Fibroblast of skin of scalp (primary cell): ENCODE measurements at places on chromosomes 2 and 18.
A peak's percentile ranks its signal among the peaks of the same experiment; 100 is the strongest.

DNA sequence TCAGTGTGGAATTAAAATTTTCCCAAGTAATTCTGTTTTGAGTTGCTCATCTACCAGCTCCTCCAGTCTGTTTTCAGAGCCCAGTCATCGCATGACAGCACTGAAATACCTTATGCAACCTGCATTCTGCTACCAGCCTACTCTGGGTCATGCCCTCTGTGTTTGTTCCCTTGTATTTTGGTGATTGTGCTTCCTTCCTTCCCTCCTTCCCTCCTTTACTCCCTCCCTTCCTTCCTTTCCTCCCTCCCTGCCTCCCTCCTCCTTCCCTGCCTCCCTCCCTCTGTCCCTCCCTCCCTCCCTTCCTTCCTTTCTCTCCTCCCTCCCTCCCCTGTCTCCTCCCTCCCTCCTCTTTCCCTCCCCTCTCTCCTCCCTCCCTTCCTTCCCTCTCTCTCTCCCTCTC, 289.6 kb downstream of the CDH2 start:
- peak; percentile 24 for DNase-seq

DNA sequence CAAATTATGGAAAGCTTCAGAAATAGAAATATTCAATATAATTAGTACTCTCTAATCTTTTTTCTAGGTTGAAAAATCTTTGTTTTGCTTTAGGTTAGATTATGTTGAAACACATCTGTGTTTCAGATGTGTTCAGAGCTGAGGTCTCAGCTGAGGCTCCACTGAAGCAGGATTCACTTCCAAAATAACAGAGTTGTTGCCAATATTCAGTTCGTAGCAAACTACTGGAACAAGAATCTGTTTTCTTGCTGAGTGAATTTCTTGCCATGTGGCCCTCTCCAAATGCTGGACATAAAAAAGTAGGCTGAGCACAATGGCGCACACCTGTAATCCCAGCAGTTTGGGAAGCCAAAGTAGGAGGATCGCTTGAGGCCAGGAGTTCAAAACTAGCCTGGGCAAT, 8.7 kb downstream of the PHOSPHO2 start:
- DNase-seq = no peak

DNA sequence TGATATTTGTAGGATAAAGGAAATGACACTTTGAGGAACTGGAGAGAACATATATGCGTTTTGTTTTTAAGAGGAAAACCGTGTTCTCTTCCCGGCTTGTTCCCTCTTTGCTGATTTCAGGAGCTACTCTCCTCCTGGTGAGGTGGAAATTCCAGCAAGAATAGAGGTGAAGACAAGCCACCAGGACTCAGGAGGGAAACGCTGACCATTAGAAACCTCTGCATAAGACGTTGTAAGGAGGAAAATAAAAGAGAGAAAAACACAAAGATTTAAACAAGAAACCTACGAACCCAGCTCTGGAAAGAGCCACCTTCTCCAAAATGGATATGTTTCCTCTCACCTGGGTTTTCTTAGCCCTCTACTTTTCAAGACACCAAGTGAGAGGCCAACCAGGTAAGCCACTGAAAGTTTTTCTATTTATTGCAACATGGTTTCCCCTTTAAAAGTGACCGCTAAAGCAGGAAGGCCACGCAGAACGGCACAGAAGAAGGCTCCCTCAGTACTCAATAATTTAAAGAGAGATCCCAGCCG, 735 bp downstream of the NRP2 start:
- no peak for DNase-seq

- DNase-seq = peak; percentile 58
These were observed 61.5 kb downstream of the STPG4 start for GRCh38 chr2:47093626-47094025.

DNA sequence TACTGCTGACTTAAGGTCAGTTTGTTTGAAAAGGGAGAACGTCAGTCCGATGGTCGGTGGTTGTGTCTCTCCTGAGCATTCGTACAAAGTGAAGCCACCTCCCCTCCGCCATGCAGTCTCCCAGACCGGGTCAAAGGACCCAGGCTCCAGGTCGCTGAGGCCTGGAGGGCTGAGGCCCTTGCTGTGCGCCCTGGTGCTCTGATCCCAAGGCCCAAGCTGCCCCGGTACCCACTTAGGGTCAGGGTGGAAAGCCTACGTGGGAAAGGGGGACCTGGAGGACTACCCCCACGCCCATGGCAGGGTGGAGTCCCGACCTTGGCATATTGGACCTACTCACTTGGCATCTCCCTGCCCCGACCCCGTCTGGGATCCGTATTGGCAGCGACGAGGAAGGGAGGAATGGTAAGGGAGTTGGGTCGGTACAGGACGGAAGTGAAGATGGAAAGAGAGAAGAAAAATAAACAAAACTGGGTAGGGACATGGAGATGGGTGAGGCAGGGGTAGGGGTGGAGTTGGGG, 8.0 kb upstream of the SIX3 start:
- DNase-seq = no peak

GRCh38 chr2:105919191-105919811, 174.6 kb downstream of the NCK2 start:
- DNase-seq = no peak

DNA sequence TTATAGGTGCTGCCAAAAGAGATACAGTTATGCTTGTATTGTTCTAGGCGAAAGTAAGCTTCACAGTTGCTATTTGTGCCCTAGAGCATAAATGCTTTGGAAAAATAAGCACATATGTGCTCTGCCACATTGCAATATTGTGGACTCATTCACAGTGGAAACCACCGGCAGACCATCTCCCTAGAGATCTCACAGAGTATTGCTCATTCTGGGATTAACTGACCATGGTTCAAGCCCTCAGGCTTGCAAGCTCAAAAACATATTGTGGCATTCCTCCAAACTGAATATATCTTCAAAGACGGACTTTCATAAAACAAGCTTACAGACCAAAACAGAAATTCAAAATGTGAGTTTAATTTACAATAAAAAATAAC, 158.2 kb upstream of the CCDC150 start:
- peak; percentile 91 for DNase-seq
